ENCODE measurements at places on chromosomes 1 and 21.

DNA sequence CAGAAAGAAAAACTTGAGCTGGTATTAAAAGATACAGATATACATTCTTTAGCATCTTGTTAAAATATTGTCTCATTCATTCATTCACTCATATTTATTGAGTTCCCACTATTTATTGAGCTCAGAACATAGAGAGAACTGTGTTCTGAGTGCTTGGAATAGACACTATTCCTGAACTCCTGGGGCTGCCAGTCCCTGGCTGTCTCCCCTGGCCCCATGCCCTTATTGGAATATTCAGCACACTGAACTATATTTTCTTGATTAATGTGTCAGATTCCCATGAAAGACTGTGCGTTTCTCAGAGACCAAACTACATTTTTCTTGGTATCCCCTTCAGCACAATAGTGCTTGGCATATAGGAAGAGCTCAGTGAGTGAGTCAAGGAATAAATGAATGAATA, 44.0 kb upstream of the DAB1 start:
- no peak for DNase-seq

GRCh38 chr1:13892671-13893325, 192.8 kb downstream of the PRDM2 start:
- no peak for DNase-seq

DNA sequence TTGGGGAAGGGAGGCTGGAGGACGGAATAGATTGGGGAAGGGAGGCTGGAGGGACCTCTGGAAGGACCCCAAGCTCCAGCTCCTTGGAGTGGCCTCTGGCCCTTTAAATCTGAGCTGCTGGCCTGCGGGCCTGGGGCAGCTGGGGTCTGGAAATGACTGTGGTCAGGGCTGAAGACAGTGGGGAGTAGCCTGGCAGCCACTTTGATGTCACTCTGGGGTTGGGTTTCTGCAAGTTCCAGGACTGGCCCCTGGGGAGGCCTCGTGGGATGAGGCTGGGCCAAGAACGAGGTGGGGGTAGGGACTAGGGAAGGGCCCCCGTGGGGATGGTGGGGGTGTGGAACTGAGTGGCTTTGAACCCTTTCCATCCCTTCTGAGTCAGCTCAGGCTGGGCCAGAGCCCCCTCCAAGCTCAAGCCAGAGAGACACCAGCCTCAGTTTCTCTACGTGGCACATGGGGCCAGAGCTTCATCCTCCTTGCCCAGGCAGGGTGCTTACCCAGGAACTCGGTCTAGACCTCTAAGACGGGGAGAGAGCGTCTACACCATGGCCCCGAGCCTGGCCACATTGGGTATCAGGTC, 59.7 kb downstream of the ALPL start:
- DNase-seq: no peak

DNA sequence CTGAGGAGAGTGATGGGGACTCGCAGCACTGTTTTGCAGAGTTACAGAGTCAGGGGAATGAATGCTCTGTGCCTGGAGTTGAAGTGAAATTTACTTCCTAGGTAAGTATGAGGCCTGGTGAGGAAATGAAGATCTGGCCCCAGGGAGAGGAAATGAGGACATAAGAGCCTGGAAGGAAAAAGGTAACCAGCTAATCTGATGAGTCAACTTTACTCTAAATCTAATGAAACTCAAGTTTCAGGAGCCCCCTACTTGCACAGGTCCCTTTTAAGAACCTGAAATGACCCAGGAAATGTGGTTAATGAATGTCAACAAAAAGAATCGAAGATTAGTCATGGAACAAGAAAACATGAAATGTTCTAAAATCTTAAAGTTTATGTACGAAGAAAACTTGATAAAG, 599.0 kb downstream of the AGBL4 start:
- DNase-seq: no peak

DNA sequence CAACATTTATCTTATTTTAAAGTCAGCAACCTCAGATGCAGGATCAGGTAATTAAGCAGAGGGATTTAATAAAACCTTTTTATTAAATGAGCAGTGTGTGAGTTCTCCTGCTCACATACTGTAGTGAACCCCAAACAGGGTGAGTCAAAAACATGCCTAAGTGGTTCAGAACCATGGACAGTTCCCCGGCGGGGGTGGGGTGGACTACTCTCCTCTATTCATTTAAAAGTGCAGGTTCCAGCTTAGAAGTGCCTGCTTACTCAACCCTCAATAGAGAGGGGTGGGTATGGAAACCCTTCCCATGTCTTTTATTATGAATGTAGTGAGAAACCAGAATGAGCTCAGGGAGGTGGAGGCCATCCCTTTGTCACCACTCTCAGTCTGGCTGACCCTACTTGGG, 397.9 kb downstream of the HHAT start:
- DNase-seq: no peak

- no peak for DNase-seq
Observed at GRCh38 chr1:226890331-226891108, 20.1 kb downstream of the PSEN2 start.

- no peak for DNase-seq
Observed at GRCh38 chr21:15425049-15425448, 304.7 kb upstream of the USP25 start.

DNA sequence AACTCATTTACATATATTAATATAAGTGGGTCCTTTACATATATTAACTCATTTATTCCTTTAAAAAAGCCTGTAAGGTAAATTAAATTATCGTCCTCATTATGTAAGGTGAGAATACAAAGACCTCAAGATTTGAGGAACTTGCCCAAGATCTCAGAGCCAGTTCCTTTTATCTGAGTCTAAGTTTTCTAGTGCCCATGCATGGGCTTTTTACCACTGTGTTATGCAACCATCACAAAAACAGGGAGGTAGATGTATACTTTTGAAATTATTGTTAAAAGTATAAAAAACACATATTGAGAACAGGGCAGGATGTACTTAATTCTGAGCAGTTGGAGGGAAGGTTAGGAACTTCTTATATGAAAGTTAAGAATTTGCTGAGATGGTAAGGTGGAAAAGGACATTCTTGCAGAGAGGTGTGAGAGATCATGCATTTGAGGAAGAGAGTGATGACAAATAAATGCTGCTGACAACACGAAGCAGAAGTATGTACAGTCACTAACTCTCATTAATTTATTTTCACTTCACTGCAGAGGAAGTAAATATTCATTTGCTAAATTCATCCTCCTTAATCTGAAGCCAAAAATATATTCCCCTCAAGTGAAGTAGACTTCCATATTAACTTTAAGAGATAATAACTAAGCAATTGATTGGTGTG, 28.9 kb upstream of the LYPLAL1 start:
- DNase-seq: no peak

GRCh38 chr1:5928714-5929400, 63.4 kb downstream of the NPHP4 start:
- no peak for DNase-seq

- no peak for DNase-seq
Observed at GRCh38 chr1:180851995-180852887, 60.5 kb upstream of the KIAA1614 start.

DNA sequence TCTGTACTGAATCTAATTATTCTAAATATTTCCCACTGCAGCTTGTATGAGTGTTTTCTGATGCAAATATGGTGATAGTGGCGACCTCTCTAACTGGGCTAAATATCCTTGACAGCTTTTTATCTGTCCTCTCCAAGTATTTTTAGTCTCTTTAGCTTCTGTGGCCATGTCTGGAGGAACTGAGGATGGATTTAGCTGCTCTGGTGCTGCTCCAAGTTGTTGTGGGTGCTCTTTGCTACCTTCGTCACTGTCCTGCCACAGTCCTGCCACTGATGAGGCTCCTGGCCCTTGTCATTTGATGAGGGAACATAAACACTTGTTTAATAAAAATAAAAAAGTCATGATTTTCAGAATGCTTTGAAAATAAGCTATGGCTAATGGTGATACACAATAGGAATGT, 15.9 kb downstream of the CAMTA1 start:
- DNase-seq: no peak

- DNase-seq: no peak
Observed at GRCh38 chr1:57423135-57423655, 665 bp downstream of the DAB1 start.

DNA sequence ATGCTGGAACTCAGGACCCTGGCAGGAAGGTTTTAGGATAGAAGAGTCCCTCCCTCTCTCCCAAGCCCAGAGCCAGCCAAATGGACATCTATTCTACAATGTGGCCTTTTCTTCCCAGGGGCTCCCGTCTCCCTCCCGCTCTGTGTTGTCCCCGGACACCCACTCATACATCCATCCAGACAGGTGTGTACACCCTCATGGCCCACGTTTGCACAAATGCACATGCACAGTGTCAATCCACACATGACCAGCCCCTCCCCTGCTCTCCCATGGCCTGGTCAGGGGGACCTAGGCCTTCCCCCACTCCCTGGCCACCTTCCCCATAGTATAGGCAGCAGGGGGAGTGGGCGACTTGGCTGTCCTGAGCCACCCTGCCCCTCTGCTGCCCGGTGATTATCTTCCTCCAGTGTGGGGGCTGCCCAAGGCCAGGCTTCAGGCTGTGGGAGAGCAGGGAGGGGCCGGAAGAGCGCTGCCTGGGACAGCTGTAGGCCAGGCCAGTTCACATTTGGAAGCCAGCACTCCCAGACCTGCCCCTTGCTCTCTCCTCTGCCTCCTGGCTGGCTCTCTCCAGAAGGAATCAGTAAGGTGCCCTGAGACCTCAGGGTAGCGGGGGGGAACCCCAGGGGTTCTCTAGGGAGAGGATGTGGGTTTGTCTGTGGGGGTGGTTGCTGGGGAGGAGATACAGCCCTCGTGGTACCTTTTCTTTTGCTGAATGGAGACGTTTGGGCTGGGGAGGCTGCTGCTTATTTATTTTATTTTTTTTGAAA, 4.1 kb upstream of the PTPN7 start:
- DNase-seq: no peak

GRCh38 chr1:15225461-15225860, 21.6 kb upstream of the FHAD1 start:
- no peak for DNase-seq

DNA sequence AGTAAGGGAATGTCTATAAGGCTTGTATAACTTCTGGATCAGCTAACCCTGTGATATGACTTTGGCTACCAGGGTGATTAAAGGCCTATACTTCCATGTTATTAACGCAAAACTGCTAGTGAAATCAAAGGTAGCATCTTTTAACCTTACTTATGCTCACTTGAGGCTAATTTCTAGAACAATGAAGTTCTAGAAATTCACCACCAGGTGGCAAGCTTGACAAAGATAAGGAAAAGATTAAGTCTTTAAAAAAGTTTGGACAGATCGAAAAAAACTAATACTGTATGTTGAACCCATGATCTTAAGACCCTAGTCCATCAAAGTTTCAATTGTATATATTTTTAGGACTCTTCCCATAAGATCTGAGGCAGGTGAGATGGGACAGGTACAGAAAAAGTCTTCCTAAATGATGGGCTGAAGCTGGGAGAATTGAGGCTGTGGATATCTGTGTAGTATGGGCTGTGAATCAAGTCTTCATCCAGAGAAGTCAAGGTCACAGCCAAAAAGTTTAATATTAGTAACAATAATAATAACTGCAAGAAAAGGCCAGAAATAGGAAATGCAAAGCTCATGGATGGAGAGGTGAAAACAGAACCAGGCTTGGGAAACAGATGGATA, 18.8 kb downstream of the KYAT3 start:
- DNase-seq: no peak

DNA sequence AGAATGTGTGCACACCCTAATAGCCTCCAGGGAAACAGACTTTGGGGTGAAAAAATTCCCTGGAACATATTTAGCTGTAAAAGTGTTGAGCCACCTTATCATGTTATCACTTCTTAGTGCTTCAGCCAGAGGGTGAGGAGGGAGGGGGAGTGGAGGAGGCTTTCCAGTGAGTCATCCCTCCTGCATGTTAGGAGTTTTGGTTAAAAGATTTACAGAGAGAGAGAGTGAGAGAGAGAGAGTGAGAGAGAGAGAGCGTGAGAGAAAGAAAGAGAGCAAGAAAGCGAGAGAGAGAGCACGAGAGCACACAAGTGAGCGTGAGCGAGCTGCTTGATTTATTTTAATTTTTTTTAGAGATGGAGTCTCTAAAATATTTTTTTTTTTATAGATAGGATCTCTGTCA, 13.5 kb upstream of the CACNA1E start:
- DNase-seq: no peak

DNA sequence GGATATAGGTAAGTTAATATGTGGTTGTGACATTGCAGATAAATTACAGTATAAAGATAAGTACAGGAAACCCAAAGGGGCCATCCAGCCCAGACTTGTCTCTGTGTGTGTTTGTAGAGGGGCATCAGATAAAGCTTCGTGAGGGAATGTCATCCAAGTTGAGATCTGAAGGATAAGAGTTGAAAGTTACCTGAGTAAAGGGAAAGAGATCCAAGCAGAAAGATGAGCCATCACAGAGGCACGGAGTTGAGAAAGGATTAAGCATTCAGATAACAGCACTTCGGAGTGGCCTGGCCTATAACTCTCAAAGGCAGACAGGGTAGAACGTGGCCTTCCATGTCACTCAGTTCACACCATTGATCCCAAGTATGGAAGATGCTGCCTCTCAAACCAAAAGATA, 749.1 kb downstream of the ADGRL2 start:
- DNase-seq: no peak

GRCh38 chr1:19467199-19468187, 17.8 kb downstream of the CAPZB start:
- no peak for DNase-seq

DNA sequence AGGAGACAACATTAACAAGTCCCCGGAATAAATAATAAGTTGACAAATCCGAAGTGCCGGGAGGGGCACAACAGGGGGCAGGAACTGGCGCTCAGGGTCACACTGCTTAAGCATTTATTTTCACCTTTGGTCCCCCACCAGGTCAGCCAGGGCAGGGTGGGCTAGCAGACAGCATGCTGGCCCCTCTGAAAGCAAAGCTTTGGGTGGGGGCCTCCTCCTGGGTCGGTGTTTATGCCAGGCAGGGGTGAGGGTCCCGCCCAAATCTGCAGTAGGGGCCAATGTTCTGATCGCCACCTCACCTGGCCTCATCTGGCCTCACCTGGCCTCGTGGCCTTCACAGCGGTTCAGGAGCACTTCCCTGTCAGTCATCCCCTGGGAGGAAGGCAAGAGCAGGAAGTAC, 8.2 kb upstream of the FAM131C start:
- no peak for DNase-seq

DNA sequence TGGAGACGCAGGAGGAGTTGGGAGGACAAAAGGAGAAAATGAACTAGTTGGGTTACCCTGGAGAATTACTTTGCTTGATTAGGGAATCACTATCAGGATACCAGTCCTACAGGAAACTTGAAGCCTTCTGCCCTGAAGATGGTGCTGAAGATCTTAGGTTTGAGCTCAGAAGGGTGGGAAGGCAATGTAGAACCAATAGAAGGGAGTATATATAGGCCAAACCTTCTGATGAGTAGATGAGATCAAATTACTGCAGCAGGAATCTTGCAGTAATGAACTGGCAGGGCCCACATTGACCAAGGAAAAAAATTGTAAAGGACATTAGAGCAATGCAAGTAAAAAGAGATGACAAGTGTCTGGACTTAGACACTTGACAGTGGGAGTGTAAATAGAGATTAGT, 116.3 kb upstream of the CACYBP start:
- no peak for DNase-seq

DNA sequence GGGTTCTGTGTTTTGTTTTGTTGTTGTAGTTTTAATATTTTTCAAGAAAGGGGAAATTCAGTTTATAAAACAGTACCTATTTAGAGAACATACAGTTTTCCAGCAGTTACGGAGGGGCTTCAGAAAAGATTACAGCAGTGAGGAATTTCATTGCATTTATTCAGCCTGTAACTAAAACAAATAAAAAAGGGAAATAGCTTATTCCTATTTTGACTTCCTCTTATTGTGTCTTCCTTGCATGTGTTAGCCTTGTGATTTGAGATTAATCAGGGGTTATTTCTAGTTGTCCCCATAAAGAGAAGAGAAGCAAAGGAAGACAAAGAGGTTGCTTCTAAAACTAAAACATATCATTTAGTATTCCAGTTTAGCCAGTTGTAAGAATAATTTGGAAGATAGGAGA, 35.0 kb downstream of the CTTNBP2NL start:
- no peak for DNase-seq

- DNase-seq: no peak
Observed at GRCh38 chr1:58864654-58865053, 80.8 kb upstream of the JUN start.

Data from NCI-H1417 treated with DMSO at 0.1 percent for 48 hours (cell line).